H54 (cell line): ENCODE measurements at places on chromosomes 2 and 18.

- no peak for DNase-seq
Measured at GRCh38 chr2:10378189-10378588, 69.9 kb downstream of the ODC1 start.

- no peak for DNase-seq
Measured at GRCh38 chr2:28602751-28603639, 107.1 kb downstream of the PLB1 start.

DNA sequence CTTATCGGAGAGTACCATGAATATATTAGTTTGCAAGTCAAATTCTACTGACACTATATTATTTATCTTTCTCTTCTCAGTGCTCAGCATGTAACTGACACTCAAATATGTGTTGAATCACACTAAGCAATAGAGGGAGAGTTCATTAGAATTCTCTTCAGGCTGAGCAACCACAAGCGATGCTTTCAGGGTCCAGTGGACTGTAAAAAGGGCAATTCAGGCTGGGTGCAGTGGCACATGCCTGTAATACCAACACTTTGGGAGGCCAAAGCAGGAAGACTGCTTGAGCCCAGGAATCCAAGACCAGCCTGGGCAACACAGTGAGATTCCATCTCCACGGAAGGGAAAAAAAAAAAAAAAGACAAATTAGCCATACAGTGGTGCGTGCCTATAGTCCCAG lies 16.3 kb downstream of the PDE6D start:
- no peak for DNase-seq

DNA sequence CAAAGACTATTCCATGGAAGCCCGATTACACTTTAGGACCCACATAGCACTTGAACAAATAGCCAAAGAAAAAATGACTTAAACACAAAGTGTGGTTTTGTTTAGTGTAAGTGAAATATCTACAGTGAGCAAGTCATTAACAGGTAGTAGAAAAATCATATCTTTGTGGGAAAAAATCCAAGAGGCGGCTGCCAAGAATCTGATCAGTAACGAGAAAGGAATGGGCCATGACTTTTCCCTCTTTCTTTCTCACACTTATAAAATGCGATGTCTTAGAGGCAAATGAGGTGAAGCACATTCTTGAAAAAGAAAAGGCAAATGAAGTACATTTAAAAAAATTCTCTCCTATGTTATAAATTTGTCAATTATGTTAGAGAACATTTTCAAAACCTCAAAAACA lies 12.9 kb upstream of the GEMIN6 start:
- no peak for DNase-seq

GRCh38 chr2:135043345-135043744 lies 3.9 kb downstream of the MAP3K19 start:
- DNase-seq: no peak

- no peak for DNase-seq
Measured at GRCh38 chr2:157868993-157869392, 7.1 kb downstream of the ACVR1 start.

- DNase-seq: no peak
Measured at GRCh38 chr2:115739574-115739973, 1297.1 kb downstream of the DPP10 start.
